Activated naive CD4-positive, alpha-beta T cell treated with anti-CD3 and anti-CD28 coated beads for 36 hours (primary cell): ENCODE measurements at places on chromosomes 7 and 10. TPM values are rescaled to one million over a fixed set of nuclear protein-coding genes. Genes with fewer than 3 reads are reported as not detected.

- H3K27ac ChIP-seq: no peak overlapping the region
- H3K4me1 ChIP-seq: peaks cover 37% of the 10 kb centered on the region
- H3K4me3 ChIP-seq: no peak overlapping the region
- H3K36me3 ChIP-seq: no peaks in the 10 kb centered on the region
Measured at GRCh38 chr7:106766551-106766950, 98.5 kb upstream of the PIK3CG start.

GRCh38 chr10:82206831-82207230 is 331.8 kb downstream of the NRG3 start:
- DNase-seq: no peak
- no peak overlapping the region for H3K4me3 ChIP-seq
- H3K27me3 ChIP-seq: no peaks in the 10 kb centered on the region
- H3K27ac ChIP-seq: no peak overlapping the region
- no peaks in the 10 kb centered on the region for H3K4me1 ChIP-seq
- no peaks in the 10 kb centered on the region for H3K36me3 ChIP-seq

Gene RSPH10B
- not detected for total RNA-seq

GRCh38 chr10:125838802-125839575 is 15.6 kb downstream of the BCCIP start:
- H3K4me1 ChIP-seq: no peaks in the 10 kb centered on the region
- H3K27me3 ChIP-seq: no peaks in the 10 kb centered on the region
- no peak for DNase-seq
- no peak overlapping the region for H3K27ac ChIP-seq

GRCh38 chr7:155452505-155453295 is 5.2 kb upstream of the EN2 start:
- H3K27me3 ChIP-seq: peaks cover 78% of the 10 kb centered on the region
- peaks cover 27% of the 10 kb centered on the region for H3K4me1 ChIP-seq
- H3K27ac ChIP-seq: no peak overlapping the region
